ENCODE measurements at places on chromosomes 4 and X. TPM values are rescaled to one million over a fixed set of nuclear protein-coding genes. Genes with fewer than 3 reads are reported as not detected.

Gene AKAP14
- total RNA-seq: not detected

Gene TAF7L
- not detected for total RNA-seq

Gene TMEM156
- total RNA-seq: 9.5 TPM

Gene SYNPO2
- total RNA-seq: 0.09 TPM

Gene RNF128
- 9.2 TPM for total RNA-seq

Gene FDCSP
- not detected for total RNA-seq

Gene CCSER1
- 1.4 TPM for total RNA-seq

Gene ASMT
- total RNA-seq: not detected

Gene TMPRSS11A
- total RNA-seq: 1.4 TPM

Gene CXCL6
- 3.6 TPM for total RNA-seq

Gene UGT2B11
- total RNA-seq: not detected

Gene FAM149A
- total RNA-seq: 2.4 TPM

Gene POF1B
- total RNA-seq: 7.1 TPM

Gene MAGEA9B
- not detected for total RNA-seq

Gene TCEAL9
- 99.5 TPM for total RNA-seq

Gene NR0B1
- total RNA-seq: 0.23 TPM

Gene STOX2
- 4.2 TPM for total RNA-seq

Gene CPXCR1
- not detected for total RNA-seq
